ENCODE measurements at places on chromosomes 3 and 15. TPM values are rescaled to one million over a fixed set of nuclear protein-coding genes. Genes with fewer than 3 reads are reported as not detected.

DNA sequence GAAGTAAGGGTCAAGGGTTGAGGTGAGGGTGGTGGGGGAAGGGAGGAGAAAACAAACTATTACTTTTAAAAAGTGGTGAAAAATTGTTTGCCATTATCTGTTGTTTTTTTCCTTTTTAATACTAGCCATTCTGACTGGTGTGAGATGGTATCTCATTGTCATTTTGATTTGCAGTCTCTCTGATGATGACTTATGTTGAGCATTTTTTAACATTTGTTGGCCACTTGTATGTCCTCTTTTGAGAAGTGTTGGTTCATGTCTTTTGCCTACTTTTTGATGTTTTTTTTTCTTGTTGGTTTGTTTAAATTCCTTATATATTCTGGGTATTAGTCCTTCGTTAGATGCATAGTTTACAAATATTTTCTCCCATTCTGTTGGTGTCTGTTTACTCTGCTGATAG, 185.9 kb upstream of the ANKRD28 start:
- H3K4me3 ChIP-seq, result no peak overlapping the region
- no peak for DNase-seq
- H3K4me1 ChIP-seq, result no peaks in the 10 kb centered on the region
- peaks cover 1% of the 10 kb centered on the region for H3K27me3 ChIP-seq

The OCA2 gene
- not detected for total RNA-seq

The LTF gene
- not detected for total RNA-seq

The TMOD3 gene
- total RNA-seq, result 56.9 TPM

GRCh38 chr15:52737720-52738119, 52.4 kb downstream of the ONECUT1 start:
- no peaks in the 10 kb centered on the region for H3K36me3 ChIP-seq

GRCh38 chr3:112653881-112654300, 12.9 kb upstream of the CCDC80 start:
- no peak overlapping the region for H3K4me3 ChIP-seq
- H3K27me3 ChIP-seq, result no peaks in the 10 kb centered on the region
- peaks cover 7% of the 10 kb centered on the region for H3K4me1 ChIP-seq
- no peak for DNase-seq
- H3K36me3 ChIP-seq, result no peaks in the 10 kb centered on the region

GRCh38 chr3:111961461-111962164, 17.2 kb upstream of the ABHD10 start:
- no peaks in the 10 kb centered on the region for H3K27me3 ChIP-seq
- H3K27ac ChIP-seq, result no peak overlapping the region
- H3K4me1 ChIP-seq, result peaks cover 16% of the 10 kb centered on the region

GRCh38 chr15:74785194-74786032, 3.5 kb downstream of the CSK start:
- H3K36me3 ChIP-seq, result peaks cover 57% of the 10 kb centered on the region
- peak; percentile 76 for DNase-seq
- H3K27me3 ChIP-seq, result no peaks in the 10 kb centered on the region
- H3K4me1 ChIP-seq, result peaks cover 45% of the 10 kb centered on the region
- H3K4me3 ChIP-seq, result peak overlapping the region; percentile 90

The PCSK6 gene
- total RNA-seq, result 0.24 TPM

The RHOV gene
- 0.29 TPM for total RNA-seq

DNA sequence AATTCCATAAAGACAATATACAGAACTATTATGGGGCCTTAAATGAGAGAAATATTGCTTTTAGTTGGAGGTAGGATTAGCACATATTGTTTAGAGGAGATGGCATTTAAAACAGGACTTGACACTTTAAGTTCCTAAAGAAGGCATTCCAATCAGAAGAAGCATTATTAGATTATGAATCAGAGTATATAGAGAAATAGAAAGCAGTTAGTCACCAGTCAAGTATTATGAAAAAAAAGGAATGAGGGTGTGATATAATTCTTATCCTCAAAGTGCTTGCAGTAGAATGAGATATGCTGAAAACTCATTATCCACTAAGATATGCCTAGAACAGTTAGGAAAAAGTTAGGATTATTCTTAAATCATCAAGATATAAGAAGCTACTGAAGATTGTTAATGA, 456.2 kb downstream of the ZNF385D start:
- no peak for DNase-seq
- H3K4me3 ChIP-seq, result no peak overlapping the region
- H3K27ac ChIP-seq, result no peak overlapping the region
- H3K36me3 ChIP-seq, result no peaks in the 10 kb centered on the region
- H3K4me1 ChIP-seq, result no peaks in the 10 kb centered on the region
- no peaks in the 10 kb centered on the region for H3K27me3 ChIP-seq

Data from activated CD4-positive, alpha-beta memory T cell treated with anti-CD3 and anti-CD28 coated beads for 36 hours (primary cell).